ENCODE measurements at places on chromosomes 13 and 19.

DNA sequence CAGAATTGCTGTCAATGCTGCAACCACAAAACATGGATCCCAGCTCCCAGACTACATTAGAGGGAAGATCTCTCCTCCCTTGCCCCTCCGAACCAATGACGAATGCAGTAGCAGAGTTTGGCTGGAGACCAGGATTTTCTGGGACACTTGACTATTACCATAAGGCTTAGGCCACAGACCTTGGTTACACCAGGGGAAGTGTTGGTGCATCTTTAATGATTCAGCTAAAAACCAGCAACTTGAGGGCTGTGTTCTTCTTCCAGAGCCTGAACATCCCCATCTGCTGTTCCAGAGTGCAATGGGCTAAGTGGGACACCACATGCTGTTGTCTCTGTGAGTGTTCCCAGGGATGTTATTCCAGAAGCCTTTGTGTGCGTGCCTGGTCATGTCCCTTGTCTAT is 528.2 kb downstream of the LMO7 start:
- DNase-seq: no peak

DNA sequence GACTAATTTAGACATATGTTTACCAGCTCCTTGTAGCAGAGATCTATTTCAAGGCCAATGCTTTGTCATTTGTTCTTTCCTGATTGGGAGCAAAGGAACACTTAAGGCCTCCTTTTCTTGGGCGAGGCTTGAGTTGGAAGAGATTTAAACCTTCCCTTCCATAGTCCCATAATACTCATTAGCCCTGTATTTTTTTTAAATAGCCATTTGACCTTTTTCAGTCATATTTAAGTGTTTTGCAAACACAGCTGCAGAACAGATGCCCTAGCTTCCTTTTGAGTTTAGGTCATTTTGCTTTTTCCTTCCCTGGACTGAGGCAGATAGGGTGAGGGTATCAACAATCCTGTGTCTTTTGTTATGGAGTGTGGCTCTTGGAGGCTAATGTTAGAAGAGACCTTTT is 198.3 kb downstream of the NBEA start:
- no peak for DNase-seq

- DNase-seq: no peak
Measured at GRCh38 chr13:50529154-50529882, 314.2 kb downstream of the DLEU7 start.

DNA sequence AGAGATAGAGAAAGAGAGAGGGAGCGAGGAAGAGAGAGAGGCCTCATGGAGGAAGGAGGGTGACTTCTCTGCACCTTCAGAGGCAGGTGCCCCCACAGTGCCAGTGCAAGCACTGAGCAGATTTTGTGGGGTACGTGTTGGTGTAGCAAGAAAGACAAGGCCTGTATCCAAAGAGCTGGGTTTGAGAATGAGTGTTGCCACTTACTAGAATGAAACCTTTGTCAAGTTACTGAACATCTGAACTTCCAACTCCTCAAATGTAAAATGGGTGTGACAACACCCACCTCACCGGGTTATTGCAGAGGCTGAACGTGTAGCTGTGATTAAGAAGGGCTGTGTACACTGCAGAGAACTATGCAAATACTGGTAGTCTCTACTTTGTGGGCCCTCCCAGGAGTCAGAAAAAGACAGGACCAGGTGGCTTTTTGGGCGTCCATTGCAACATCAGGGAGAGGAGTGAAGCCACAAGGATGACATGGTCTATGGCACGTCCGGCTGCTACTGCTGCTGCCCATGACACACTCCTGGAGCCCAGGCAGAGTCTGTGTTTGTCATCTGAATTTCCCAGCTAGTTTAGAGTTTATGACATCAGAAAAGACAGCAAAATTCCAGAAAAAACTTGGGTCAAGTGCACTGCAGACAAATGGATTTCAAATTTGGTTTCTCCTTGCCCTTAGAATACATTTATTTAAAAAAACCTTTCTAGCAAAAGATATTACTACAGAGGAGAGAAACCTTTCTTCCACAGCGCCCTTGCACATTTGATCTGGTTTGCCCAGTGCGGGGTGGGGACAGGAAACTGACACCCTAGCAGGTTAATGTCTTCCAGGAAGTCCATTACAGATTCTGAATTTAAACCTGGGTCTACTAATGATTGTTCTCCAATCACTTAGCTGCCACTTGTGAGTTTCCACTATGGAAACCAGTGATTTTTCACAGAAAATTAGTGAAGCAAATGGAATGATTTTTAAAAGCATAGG is 54.0 kb upstream of the ATP12A start:
- no peak for DNase-seq

DNA sequence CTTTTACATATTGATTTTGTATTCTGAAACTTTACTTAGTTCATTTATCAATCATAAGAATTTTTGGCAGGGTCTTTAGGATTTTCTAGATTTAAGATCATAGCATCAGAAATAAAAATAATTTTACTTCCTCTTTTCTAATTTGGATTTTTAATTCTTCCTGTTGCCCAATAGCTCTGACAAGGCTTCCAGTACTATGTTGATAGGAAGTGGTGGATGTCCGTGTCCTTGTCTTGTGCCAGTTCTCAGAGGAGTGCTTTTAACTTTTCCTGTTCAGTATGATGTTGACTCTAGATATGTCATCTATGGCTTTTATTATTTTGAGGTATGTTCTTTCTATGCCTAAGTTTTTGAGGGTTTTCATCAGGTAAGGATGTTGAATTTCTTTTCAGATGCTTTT is 7.7 kb upstream of the KIR2DL4 start:
- DNase-seq: no peak

DNA sequence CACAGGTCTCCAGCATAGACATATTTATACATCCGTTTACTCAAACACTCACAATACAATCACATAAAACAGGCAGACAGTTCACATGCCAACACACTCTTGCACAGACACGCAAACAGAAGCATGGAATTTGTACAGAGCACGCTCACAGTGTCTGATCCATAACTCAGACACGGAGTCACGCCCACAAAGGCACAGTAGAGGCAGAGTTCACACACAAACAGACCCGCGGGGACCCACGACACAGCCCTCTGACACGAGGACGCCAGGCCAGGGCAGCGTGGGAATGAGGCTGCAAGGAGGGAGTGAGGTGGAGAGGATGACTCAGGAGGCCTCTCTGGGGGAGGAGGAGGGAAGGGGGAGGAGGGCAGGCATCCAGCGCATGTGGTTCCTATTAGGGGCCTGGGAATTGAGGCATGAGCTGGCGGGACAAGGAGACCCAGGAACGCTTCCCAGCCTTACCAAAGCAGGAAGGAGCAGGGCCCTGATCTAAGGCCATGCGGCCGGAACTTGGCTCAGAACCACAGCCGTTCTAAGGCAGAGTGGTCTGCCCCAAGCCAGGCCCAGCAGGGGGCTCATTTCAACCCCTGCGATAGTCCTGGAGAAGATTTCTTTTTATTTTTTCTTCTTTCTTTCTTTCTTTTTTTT is 9.1 kb upstream of the OLFM2 start:
- no peak for DNase-seq

DNA sequence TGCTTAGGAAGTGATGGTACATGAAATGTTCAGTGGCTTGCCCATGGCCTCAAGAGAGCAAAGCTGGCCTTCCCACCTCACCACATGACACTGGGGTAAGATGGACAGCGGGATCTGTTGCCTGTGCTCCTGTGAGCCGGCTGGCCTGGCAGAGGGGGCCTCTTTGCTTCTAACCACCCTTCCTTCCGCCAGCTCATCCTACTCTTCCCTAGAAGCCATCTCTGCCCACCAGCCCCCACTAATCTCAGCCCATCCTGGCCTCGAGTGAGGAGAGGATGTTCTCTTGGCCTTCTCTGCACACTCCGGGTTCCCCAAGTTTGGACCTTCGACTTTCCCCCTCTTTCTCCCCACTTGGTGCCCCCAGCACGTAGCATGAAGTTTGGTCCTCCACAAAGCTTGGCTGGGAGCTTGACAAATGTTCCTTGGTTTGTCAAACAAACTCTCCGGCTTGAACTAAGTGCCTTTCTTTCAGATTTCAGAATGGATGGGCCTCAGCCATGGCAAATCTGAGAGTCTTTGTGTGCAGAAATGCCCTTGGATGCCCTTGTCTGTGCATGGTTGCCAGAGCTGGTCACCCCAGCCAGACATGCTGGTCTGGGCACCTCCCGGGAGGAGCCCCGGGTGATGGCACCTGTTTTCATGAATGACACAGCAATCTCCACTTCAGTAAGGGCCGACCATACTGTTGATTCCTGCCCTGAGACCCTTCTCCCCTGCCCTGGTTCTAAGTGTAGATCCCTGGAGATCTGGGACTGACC is 145.5 kb downstream of the URI1 start:
- DNase-seq: no peak

DNA sequence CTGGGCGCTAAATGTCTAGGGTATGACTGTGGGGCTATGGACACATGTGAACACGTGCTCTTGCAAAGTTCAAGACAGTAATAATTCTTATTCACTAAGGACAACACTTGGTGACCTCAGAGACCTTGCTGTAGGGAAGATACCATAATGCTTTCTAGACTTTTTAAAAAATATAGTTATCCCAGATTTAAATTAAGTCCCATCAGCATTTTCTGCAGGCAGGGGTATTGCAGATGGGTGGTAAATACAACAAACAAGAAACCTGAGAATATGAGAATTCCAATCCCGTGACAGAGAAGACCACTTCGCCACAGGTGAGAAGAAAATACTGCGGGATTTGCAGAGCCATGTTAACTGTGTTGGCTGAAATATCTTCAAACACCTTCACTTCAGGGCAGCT is 65.2 kb downstream of the SLC15A1 start:
- no peak for DNase-seq

- DNase-seq: no peak
Measured at GRCh38 chr13:98963917-98964316, 13.9 kb downstream of the DOCK9 start.
